ENCODE measurements at places on chromosomes 7 and 10. TPM values are rescaled to one million over a fixed set of nuclear protein-coding genes. Genes with fewer than 3 reads are reported as not detected.

GRCh38 chr10:18350340-18350739 is 210.1 kb downstream of the CACNB2 start:
- DNase-seq = no peak

- DNase-seq = peak; percentile 91
These were observed 216.9 kb upstream of the GLI3 start for GRCh38 chr7:42453931-42454361.

The ITGA8 gene
- 17.5 TPM for total RNA-seq

GRCh38 chr7:77822269-77822668 is 23.7 kb downstream of the PHTF2 start:
- no peak for DNase-seq

The SPDYE16 gene
- total RNA-seq = 0.10 TPM

GRCh38 chr7:143479055-143479766 is 1.5 kb downstream of the TAS2R41 start:
- peak; percentile 27 for DNase-seq

- DNase-seq = no peak
These were observed 67.1 kb upstream of the PRR15 start for GRCh38 chr7:29496355-29497020.

The GIMAP2 gene
- 7.3 TPM for total RNA-seq

GRCh38 chr10:35696392-35697287 is 54.5 kb upstream of the FZD8 start:
- DNase-seq = no peak

DNA sequence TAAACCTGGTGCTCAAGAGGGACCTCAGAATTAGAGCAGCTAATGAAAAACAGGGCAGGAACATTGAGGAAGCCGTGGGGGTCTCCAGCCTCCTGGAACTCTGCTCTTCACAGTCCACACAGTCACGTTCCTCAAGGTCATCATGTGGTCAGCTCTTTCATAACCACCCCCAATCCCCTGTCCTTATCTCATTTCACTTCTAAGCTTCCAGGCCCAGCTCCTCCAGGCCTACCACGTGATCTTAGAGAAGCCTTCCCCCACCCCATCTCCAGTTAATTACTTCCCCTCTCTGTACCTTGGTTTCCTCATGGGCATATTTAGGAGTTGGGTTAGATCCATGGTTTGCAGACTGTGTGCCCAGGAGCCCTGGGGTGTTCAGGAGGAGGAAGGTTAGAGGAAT is 106.4 kb upstream of the TCF7L2 start:
- no peak for DNase-seq

The PDCD11 gene
- total RNA-seq = 25.1 TPM

The DEPP1 gene
- 29.6 TPM for total RNA-seq

- no peak for DNase-seq
These were observed 24.0 kb upstream of the ERCC6 start for GRCh38 chr10:49562893-49563292.

GRCh38 chr7:1586126-1586826 is 16.4 kb upstream of the PSMG3 start:
- no peak for DNase-seq

DNA sequence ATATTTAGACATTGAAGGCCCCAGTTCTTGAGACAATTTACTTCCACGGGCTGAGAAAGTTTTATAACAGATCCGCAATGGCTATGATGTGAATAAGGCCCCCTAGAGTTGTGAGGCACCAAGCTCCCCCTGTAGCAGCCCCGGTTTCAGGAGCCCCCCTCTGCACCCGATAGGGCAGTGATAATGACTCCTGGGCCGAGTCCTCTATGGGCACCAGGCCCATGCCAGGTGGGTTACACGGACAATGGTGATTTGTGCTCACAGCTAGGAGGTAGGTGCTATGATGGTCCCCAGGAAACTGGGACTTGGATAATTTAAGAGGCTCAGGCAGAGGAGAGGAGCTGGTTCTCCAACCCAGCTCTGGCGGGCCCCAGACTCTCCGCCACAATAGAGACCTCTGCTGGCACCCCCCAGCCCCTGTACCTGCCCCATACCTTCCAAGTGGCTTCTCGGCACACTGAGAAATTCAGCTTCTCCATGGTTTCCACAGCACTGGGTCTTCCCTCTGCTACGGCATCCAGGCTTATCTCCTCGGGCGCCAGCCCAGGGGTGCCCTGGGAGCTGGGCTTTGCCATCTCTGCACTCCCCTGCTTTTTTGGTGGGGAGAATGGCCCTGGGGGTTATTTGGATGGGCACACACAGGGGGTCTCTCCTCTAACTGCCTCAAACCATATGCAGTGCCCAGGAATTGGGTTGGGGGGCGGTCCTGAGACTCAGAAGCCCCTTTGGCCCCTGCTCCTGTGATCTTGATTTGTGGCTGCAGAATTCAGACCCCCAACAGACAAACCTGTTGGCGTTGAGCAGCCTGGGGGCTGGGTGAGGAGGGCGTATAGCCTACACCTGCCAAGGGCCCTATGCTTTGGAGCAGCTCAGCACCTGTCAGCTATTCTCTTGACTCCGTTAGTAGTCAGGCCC is 12.2 kb upstream of the KCP start:
- DNase-seq = no peak

DNA sequence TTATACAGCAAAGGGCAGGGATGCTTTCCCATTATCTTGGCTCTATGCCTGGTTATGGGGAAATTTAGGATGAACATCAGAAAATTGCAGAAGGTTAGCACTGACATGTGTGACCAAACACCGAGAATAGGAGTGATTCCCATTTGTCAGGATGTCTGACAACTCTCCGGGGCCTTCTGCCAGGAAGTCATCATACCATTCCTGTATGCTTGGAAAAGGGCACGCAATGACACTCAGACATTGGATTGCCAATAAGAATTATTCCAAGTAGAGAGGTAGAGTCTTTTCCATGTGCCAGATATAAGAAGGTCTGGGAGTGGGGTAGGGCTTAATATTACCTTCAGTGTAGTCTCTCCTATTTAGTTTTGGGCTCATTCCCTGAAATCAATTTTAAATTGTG is 82.3 kb downstream of the MTPN start:
- DNase-seq = no peak

The HTR7 gene
- 0.30 TPM for total RNA-seq

GRCh38 chr7:106187613-106188350 is 75.7 kb upstream of the SYPL1 start:
- DNase-seq = no peak

DNA sequence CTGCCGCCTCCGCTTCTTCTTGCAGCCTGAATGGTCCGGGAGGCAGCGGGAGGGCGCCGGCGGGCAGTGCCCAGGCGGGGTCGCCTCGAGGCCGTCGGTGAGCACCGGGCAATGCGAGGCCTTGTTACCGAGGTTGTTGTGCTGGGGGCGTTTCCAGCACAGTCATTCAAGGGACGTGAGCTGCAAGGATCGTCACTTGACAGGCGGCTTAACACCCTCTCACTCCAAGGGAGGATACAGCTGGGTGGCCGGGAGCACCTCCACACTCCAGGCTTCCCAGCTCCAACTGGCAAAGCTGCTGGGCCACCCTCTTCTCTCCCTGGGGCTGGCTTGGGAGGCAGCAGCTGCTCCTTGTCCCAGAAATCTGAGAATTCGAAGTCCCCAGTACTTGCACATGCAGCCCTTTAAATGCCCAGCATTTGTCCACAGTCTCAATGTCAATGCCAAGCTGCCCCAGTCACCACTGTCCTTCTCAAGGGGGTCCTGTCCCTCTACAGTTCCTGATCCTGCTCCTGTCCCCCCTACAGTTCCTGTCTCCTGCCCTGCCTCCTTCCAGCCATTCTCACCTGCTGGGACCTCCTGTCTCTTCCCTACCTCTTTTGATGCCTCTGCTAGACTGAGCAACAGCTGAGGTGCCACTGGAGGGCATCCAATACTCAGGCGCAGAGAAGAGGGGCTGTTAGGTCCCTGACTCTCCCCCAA is 4.4 kb upstream of the HOXA11 start:
- no peak for DNase-seq

The WDR37 gene
- total RNA-seq = 8.3 TPM

The SLC25A13 gene
- 15.7 TPM for total RNA-seq

- no peak for DNase-seq
These were observed 308.8 kb upstream of the ZNF32 start for GRCh38 chr10:43957267-43958070.

DNA sequence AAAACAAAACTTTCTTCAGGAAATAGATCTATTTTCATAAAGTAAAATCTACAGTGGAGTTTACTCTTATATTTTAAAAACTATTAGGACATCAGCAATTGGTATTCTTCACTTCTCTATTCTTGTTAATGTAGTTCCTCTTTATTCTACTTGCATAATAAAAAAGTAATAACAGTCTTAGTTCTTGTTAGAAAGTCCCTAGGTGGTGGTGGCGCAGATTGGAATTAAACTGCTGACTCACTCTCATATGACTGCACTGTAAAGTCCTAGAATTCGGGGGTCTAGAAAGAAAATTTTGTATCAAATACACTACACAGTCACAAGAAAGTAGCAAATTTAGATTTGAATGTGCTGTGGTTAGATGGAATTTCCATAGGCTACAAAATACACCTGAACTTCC is 44.6 kb upstream of the TES start:
- no peak for DNase-seq

The BTBD16 gene
- total RNA-seq = 1.3 TPM

The ANKRD1 gene
- 10.9 TPM for total RNA-seq

DNA sequence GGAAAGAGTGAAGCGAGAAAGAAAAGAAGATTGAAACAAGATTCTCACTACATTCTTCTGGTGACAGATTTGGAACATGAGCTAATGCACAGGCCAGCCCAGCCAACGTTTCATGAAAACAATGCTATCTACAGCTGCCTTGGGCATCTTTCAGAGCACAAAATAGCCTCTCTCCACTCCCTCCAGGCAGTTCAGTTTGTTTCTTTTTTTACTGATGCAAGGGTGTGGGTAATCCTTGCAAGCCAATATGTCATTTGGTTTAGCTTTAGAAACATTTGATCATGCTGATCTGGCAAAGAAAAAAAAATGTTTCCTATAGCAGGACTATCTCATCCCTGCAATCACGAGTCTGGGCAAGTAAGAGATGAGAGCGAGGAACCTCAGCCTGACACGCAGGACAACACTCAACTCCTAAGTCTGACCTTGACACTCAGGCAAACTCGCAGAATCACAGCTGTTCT is 35.9 kb downstream of the SVIL start:
- DNase-seq = peak; percentile 92

DNA sequence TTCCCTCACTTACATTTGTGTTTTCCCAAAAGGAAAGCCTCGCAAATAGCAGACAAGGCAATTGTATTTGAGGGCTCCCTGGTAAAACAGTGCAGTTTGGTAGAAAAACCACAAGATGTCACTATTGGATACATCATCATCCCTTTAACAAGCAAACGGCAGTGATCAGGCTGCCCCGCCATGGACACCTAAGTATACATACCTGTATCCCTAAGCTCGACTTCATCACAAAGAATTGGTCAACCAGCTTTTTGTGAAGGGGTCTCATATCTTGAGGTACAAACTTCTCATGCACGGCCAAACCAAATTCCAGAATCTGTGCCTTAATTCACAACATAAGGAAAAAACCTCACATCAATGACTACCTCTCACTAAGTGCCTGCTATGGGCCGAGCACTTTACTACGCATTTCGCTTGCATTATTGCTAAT is 179.5 kb upstream of the IMMP2L start:
- peak; percentile 44 for DNase-seq

The SH2D4B gene
- total RNA-seq = 0.20 TPM

The AUTS2 gene
- total RNA-seq = 61.0 TPM

DNA sequence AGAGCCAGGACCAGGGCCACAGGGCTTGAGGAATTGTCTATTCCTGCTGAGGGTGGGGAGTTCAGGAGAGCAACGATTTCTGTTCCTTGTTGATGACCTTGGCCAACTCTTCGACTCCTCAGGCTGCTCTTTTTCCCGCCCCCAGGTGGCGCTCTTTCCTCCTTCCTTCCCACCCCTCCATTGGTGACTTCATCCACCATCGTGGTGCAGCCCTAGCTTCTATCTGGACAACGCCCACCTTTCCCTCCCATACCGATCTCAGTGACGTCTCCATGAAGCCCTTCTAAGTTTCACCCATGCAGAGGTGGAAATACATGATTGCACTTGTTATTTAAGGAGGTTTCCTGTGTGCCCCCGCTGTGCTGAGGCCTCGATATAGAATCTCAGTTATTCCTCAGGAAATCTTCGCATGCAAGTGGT is 22.1 kb upstream of the CARD11 start:
- DNase-seq = no peak

The TMEM229A gene
- total RNA-seq = not detected

GRCh38 chr10:99693933-99694583 is 34.7 kb downstream of the ENTPD7 start:
- DNase-seq = no peak

The BMPER gene
- 13.3 TPM for total RNA-seq

The ANTXRL gene
- total RNA-seq = not detected

DNA sequence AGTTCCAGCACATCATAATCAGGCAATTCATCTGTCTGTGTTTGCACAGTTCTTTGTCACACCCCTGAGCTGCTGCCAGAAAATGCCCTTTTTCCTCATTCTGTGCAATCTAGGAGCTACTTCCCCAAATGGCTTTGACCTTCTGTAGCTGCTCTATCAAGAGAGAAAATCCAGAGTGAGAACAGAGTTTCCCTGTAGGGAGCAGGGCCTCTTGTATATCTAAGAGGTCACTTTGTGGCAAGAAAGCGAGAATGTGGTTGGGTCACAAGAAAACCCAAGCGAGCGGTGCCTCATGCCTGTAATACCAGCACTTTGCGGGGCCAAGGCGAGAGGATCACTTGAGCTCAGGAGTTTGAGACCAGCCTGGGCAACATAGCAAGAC is 24.3 kb downstream of the SLC29A3 start:
- DNase-seq = no peak

DNA sequence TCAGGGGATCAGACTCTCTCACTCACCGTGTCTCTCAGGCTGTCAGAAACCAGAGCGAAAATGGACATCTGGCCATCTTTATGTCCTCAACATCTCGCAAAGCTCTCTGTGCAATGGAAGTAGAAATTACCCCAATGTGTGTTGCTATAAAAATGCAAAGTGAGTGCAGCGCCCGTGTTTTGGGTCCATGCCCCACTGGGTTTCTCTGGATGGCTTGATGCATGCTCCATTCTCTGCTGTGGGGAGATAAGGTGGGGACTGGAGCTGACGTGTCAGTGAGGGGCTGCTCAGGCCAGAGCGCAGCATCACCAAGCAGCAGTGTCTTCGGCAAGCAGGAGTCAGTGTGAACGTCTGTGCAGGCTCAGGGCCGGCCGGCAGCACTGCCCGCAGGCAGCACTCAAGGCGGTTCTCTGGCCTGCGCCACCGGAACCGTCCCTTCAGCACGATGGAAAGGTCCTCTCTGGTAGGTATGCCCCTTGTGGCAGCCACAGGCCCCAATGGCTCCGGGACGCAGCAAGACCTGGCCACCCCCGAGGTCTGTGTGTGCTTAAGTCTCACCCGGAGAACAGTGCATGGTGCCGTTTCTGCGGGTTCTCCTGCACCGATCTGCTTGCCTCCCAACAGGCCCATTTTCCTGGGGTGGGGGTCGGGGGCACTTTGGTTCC is 30.2 kb downstream of the WDR86 start:
- DNase-seq = no peak

- no peak for DNase-seq
These were observed 54.7 kb upstream of the DNAJC1 start for GRCh38 chr10:22058201-22058600.

Data from skin of body (tissue), 3 donors.